ENCODE measurements at places on chromosomes 6 and 20.
A peak's percentile ranks its signal among the peaks of the same experiment; 100 is the strongest.

GRCh38 chr6:71544028-71544427 lies 255.4 kb downstream of the OGFRL1 start:
- no peak for DNase-seq

GRCh38 chr6:83270971-83271719 lies 78.0 kb downstream of the RWDD2A start:
- DNase-seq: no peak

- no peak for DNase-seq
Measured at GRCh38 chr6:105898286-105898685, 187.8 kb upstream of the PRDM1 start.

GRCh38 chr6:10276106-10276505 lies 138.8 kb downstream of the TFAP2A start:
- no peak for DNase-seq

DNA sequence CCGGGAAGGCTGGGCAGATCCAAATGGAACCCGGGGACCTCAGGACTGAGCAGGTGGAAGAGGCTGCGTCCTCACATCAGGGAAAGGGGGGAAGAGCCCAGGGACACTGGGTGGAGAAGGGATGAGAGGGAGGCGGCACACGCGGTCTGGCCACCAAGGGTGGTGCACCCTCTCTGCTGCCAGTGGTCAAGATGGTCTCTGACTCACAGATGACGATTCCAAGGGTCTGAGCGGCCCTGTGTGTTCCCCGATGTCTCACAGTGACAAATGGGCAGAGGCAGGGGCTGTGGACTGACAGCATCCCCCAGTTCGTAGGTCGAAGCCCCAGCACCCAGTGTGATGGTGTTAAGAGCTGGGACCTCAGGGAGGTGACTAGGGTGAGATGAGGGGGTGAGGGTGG lies 32.1 kb downstream of the SLCO4A1 start:
- DNase-seq: no peak

DNA sequence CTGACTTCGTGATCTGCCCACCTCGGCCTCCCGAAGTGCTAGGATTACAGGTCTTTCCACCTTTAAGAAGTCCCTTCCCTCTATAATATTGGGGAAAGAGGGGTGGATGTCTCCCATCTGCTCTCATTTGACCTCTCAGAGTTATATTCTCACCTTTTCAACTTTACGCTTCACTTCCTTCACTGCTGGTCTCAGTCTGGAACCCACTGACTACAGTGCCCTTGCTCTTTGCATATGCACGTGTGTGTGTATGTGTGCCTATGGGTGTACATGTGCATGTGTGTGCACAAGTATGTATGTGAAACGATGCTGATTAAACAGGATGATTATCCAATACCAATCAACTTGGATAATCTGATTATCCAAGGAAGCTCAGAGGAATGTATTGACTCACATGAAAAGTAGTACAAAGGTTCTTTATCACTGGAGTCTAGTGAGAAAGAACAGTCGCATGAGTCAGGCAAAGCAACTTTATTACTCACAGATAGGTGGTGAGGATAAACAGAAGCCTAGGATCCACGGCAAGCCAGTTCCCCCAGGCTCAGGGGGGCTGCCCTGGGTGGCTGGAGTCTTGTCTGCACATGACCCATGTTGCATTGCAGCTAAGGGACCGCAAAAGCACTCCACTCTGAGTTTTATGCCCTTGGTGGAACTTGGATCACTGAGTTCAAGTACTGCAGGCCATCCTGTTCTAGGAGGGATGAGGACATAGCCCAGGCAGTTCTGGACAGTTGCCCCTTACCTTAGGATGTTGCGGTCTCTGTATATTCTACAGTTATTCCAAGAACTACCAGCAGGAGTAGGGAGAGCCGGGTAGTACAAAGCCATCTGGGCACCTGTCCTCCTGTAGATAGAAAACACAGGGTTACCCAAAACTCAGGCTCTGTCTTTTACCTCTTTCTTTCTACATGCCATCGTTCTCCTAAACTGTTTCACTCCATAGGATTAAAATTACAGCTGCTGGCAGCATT lies 50.9 kb downstream of the SNRNP48 start:
- DNase-seq: no peak

GRCh38 chr20:21788082-21788481 lies 82.6 kb downstream of the PAX1 start:
- DNase-seq: no peak

DNA sequence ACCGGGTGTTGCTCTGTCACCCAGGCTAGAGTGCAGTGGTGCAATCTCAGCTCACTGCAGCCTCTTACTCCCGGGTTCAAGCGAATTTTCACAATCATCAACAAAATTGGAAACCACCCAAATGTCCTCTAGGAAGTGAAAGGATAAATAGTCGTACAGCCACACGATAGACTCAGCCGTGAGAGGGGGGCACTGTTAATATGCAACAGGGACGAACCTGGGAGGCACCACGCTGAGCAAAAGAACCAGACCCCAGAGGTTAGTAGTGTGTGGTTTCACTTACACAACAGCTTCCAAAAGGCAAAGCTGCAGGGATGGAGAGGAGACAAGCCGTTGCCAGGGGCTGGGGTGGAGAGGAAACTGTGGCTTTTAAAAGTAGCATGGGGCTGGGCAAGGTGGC lies 30.1 kb upstream of the NTSR1 start:
- DNase-seq: no peak

DNA sequence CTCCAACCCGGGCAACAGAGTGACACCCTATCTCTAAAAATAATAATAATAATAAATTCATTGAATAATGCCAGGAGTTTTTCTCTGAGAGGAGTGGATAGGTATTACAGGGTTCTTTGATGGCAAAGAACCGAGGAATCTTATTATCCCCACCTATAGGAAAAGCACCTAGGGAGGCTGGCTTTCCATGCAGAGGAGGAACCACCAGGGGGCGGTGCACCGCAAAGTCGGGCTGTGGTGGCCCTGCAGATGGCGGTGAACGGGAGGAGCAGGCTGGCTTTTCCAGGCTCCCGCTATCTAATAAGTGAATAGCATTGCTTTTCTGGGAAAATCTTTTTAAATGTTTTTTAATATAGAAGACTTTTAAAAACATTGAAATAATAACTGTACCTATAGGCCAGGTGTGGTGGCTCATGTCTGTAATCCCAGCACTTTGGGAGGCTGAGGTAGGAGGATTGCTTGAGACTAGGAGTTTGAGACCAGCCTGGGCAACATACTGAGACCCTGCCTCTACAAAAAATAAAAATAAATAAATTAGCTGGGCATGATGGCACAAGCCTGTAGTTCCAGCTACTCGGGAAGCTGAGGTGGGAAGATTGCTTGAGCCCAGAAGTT lies 864.2 kb downstream of the KIF16B start:
- DNase-seq: peak; percentile 30

DNA sequence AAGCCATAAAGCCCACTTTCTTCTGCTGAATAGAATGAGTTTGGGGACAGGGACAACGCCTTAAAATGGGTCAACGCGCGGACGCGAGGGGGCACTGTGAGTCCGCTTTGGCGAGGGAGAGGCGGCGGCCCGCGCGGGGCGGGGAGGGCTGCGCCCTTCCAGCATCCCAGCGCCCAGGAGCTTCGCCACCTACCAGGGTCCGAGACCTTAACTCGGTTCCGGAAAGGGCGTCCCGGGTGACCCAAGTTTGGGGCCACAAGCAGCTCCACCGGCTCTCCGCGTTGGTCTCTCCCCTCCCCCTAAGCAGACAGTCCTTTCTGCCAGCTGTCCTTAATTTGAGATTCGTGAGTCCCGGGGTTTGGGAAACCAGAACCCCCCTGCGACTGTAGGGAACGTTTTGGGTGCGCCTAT lies 1.8 kb upstream of the SAMD5 start:
- peak; percentile 58 for DNase-seq

DNA sequence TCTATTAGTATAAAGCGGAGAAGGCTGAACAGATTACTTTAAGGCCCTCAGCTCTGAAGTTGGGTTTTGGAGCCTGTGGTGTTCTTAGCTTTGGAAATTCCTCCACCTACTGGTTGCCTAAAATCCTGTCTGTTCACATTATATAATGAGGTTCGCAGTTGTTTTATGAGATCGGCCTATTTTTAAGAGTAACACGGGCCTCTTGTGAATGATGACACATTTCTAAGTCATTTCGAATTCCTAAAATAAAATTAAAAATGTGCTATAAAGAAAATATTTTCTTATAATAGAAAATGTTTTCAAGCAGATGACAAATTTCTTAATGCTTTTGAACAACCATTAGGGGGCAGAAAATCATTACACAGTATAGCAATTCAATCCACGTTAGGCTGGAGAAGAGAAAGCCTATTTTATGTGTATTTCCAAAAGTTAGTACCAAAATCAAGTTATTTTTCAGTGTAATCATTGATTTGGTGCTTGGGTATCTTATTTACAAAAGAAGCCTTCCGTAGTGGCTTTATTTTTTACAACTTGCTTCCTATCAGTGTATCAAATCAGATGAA lies 15.8 kb upstream of the FAM8A1 start:
- DNase-seq: no peak

GRCh38 chr6:142088858-142089216 lies 43.9 kb upstream of the GJE1 start:
- no peak for DNase-seq

DNA sequence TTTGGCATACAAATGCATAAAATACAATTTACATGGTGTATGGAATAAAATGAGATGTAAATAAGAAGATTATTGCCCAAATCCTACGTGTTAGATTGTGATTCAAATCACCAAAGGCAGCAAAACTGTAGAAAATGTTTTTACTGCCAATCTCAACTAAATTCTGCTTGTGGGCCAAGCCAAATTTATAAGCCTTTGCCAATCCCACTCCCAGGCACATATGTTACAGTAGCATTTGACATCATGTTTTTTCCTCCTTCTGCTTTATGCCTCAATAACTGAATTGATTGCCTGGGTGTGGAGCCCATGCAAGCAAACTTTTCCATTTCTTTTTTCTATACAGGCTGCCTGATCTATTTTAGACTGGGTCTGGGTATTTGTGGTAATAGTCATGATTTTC lies 36.3 kb upstream of the LRRC1 start:
- DNase-seq: no peak

DNA sequence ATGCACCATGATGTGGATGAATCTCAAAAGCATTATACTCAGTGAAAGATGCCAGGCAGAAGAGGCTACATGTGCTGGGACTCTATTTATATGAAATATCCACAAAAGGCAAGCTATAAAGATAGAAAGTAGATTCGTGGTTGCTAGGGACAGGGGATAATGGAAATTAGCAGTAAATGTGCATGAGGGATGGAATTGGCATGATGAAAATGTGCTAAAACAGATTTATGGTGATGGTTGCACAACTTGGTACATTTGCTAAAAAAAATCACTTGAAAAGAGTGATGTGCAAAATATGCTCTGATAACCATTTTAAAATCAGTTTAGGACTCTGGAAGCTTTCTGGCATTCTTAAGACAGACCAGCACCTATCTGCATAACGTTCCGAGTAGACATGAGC lies 61.6 kb downstream of the ALDH8A1 start:
- DNase-seq: no peak

- DNase-seq: no peak
Measured at GRCh38 chr6:74756923-74757322, 448.9 kb downstream of the COL12A1 start.

DNA sequence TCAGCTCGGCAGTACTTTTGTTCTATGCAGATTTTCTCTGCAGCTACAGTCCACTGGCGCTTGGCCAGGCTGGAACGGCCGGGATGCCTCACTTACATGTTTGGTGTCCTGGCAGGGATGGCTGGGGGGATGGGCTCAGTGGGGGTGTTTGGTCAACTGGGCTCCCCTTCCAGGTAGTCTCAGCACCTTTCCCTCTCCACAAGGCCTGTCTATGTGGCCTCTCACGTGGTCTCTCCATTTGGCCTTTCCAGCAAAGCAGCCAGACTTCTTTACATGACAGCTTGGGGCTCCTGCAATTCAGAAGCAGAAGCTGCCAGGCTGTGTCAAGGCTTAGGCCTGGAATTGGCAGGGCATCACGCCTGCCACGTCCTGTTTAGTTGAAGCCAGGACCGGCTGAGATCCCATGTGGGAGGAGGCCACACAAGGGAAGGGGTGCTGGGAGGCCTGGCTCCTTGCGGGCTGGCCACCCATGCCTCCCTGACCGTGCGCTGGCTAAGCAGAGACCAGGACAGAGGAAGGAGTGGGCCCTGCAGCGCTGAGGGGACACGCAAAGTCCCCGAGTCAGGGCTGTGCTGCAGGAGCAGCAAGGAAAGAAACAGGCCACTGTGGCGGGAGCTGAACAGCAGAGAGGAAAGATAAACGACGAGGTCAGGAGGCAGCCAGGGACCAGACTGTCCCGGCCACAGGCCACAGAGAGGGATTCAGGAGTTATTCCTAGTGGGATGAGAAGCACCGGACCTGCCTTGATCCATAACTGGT lies 38.9 kb downstream of the MGME1 start:
- no peak for DNase-seq

DNA sequence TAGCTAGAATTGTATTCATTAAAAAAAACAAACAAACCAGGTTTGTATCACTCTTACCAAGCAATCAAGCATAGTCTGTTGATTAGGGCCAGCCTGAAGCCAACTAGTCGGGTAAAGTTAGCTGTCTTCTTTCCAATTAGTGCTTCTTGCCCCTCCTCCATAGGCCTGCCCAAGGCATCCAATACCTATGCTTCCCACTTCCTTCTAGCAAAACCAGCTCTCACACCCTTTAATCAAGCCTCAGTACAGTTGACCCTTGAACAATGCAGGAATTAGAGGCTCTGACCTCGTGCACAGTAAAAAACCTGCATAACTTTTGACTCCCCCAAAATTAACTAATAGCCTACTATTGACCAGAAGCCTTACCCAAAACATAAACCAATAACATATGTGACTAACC lies 119.1 kb upstream of the DTNBP1 start:
- DNase-seq: no peak

DNA sequence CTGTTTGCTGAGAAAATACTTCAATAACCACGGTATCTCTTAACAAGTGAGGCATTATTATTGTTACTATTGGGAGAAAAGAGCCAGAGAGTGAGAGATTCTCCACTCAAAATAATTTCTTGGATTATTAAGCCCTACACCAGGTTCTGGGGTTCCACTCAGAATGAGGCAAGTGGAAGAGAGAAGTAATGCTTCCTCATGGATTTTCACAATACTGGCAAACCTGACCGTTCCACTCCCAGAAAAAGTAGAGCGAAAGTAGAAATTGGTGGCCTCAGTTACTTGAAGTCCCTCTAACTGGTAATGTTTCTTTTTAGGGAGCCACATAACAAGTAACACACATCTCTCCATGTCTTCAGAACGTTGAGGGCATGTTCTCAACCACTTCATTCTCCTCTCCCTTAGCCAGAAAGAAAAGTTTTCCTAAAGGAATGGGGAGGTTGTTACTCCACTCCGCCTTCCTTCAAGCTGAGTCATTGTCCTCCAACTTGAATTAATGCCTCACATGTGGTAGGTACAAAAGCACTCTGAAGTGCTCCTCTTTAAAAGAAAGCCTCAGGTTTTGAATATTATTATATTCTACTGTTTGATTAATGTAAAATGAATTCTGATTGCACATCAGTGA lies 1.9 kb downstream of the BAG2 start:
- DNase-seq: no peak

GRCh38 chr6:106574741-106575458 lies 54.4 kb downstream of the RTN4IP1 start:
- DNase-seq: no peak
